Stimulated activated CD4-positive, alpha-beta T cell treated with anti-CD3 and anti-CD28 coated beads, Interleukin-1b, Interleukin-23, amount 100 ng/mL, for 1 hour (primary cell): ENCODE measurements at places on chromosomes 16 and 17.

- DNase-seq: no peak
These were observed 386.1 kb downstream of the SEC14L1 start for GRCh38 chr17:77526728-77527350.

GRCh38 chr16:21653571-21653970 lies 1.2 kb upstream of the IGSF6 start:
- DNase-seq: no peak

DNA sequence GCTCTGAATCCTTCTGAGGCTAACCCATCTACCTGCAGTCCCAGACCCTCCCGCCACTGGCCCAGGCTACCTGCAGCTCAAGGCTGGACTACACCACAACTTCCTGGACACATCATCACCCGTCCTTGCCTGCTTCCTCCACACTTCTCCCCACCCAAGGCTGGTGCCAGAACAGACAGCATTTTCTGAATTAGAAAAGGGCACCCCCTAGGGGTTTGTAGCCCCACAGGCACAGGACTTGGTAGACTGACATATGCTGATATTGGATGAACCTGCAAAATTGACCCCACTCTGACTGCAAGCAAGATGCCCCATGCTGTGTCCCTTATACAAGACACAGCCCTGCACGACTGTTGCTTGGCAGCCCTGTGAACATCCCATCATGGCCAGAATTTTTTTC lies 271.5 kb upstream of the C16orf82 start:
- no peak for DNase-seq

DNA sequence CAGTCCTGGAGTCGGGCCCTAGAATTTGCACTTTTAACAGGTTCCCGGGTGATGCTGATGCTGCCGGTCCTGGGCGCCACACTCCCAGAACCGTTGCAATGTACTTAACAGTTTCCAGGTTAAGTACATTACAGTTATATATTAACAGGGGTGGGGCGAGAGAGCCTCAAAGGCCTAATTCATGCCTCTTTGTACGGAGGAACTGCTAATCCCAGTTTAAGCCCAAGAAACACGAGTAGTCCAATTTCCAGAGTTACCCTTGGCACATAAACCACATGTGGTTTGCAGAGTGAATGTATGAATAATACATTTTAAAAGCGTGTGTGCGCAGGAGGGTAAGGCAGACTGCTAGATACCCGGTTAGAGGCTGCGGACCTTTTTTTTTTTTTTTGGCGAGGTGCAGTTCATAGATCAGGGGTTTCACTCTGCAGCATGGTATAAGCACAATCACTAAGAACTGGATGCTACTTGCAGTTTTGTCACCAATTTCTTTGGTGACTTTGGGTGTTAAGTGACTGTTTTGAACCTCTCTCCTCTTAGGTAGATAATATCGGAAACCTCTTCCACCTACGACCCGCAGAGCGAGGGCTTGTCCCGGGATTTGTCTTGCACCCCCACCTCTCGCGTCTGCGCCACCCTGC lies 713 bp downstream of the COX11 start:
- DNase-seq: no peak

DNA sequence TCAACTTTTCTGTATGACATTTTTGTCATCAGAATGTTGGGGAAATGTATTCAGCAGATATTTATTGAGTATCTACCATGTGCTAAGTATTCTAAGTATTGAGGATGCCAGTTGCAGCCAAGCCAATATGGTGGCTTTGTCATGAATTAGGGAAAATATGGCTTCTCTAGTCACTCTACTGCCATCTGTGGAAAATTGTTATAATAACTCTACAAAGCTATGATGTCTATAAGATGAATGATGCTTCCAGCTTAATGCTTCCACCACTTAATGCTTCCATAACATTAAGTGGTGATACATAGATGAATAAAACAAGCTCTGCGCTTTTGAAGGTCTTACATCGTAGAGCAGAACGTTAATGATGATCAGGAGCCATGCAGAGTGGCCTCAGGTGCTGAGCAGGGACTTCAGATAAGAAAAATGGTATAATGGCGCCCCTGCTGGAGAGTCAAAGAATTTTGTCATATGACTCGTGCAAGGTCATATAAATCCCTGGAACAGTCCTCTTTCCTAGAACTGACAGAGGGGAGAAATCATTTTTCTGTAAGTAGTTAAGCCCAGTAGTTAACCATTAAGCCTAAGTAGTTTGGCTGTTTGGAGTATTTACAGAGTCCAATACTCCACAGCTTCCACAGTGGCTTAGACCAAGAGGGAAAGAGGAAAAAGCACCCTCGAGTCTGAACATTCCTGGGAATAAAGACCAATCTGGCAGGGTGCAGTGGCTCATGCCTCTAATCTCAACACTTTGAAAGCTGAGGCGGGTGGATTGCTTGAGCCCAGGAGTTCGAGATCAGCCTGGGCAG lies 2.7 kb upstream of the TMIGD1 start:
- DNase-seq: peak; percentile 29
